H9 (cell line): ENCODE measurements at places on chromosomes 6 and 20.

- DNase-seq, result no peak
Measured at GRCh38 chr20:16445482-16445881, 127.8 kb downstream of the KIF16B start.

- DNase-seq, result peak; percentile 14
Measured at GRCh38 chr6:44737341-44737740, 349.8 kb downstream of the CDC5L start.

DNA sequence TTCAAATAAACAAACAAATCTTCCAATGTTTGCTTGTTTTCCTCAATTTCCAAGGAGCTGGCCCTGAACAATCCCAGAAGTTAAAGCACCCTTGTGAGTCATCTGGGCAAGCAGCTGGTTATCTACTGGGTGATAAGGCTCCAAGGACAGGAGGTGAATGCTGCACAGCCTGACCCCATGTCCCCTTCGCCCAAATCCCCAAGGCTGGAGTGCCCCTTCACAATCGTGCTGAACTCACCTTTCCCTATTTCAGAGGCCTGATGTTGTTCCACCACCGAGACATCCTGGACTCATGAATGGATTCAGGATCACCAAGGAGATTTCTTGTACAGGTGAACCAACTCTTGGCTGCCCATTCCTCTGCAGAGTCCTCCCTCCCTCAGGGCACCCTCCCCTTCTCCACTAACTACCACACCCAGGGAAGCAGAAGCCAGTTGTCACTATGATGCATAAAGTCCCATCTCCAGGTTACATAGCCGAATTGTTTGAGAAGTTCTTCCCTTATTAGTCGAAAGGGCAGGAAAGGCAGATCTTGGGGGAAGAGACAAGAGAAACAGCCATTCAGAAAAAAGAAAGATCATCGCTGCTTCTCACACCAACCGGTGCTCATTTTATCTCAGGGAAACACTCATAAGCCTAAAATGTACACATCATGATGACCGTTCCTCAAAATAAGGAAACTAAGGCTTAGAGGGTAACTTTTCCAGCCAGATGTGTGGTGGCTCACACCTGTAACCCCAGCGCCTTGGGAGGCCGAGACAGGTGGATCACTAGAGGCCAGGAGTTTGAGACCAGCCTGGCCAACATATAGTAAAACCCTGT is 138.8 kb upstream of the RREB1 start:
- DNase-seq, result no peak

DNA sequence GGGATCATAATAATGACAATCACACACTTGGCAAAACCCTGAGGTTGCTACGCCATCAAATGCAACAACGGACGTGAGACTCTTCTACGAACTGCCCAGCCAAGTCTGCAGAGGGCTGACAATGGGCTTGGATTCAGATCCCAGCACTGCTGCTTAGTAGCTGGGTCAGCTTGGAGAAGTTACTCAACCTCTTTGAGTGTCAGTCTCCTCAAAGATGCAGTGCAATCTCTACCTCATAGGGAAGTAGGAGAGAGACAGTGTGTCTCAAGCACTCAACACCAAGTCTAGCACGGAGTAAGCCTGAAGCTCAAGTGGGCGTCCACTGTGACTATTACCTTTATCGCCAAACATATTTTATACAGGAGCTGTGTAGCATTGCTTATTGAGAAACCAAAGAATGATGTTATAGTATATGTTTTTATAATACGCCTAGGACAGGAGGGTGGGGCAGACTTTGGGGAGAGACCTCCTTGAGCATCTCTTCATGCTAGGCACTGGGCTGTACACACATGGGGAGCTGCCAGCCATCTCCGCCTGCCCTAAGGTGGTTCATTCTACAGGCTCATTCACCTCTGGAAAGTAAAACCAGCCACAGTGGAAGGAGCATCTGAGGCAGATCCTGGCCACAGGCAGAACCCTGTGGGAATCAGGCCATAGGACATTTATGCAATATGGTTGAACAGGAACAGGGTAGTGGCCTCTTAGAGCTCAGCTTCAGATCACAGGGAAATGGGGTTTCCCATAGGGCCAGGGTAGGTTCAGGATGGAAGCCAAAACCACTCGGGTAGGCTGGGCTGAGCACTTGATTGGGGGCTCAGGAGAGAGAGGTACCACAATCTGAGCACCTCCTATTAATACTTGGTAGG is 160.2 kb downstream of the MRPL14 start:
- peak; percentile 18 for DNase-seq

DNA sequence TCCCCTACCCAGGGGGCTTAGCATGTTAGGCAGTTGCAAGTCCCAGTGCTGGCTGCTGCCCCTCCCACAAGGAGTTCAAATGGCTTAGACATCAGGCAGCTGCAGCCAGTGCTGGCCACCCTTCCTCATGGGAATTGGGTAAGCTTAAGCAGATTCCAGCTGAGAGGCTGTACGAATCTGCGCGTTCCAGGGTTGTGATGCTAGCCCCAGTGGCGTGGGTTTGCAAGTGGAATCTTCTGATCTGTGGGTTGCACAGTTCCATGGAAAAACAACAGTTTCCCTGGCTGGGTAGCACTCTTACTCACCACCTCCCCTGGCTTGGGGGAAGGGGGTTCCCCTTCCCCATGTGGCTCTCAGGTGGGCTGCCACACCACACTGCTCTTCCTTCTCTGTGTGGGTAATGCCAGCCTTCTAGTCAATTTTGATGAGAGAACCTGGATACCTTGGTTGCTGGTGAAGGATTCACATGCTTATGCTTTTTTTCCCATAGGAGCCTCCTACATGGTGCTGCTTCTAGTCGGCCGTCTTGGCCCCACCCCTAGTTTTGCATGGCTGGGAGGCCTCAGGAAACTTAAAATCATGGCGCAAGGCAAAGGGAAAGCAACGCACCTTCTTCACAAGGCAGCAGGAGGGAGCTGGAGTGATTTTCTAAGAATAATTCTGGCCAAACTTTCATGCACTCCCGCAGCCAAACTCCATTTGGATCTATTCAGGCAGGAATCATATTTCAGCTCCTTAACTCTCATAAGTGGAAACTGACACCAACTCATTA is 13.0 kb downstream of the DYNLT2 start:
- peak; percentile 31 for DNase-seq

GRCh38 chr20:63831646-63831992 is 555 bp upstream of the ZBTB46 start:
- DNase-seq, result peak; percentile 21

GRCh38 chr6:17666646-17667045 is 40.1 kb downstream of the NUP153 start:
- DNase-seq, result no peak

DNA sequence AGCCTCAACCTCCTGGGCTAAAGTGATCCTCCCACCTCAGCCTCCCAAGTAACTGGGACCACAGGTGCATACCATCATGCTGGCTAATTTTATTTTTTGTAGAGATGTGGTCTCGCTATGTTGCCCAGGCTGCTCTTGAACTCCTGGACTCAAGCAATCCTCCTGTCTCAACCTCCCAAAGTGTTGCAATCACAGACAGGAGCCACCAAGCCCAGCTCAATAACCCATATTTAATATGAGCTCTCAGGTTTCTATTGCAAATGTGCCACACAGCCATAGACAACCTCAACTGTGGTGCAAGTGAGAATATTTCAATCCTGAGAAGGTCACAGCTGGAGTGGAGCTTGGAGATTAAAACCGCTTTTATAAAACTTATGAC is 14.4 kb downstream of the JPH2 start:
- no peak for DNase-seq

GRCh38 chr20:50737352-50737751 is 6.0 kb downstream of the PARD6B start:
- peak; percentile 73 for DNase-seq

DNA sequence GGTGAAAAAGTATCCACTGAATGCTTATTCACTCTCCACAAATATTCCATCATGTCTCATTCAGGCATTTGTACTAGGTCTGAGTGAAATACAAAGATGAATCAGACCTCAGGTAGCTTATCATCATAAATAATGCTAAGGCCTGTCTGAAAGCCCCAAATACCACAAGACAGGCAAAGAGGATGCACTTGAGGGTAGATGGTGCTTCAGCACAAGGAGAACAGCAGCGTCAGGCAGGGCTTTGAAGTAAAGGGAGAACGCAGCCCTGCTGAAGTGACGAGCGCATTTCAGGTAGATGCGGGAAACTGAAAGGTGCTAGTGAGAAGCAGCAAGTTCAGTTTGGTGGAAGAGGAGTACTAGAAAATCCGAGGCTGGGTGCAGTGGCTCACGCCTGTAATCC is 38.7 kb downstream of the MAP3K5 start:
- DNase-seq, result no peak

DNA sequence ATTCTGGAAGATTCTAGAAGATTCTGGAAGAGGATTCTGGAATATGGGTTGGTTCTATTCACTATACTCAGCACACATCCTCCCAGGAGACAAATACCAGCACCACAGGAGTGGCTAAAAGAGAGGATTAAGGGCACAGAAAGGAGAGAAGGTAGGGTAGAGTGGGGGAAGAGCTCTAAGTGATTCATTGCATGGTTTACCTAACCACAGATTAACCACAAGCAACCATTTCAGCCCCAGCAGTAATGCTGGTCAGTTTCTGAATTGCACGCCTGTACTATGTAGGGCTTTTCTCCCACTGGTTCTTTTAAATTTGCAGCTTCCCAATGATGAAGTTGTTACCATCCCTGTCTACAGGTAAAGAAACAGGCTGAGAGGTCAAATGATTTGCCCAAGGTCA is 192.7 kb upstream of the PMEPA1 start:
- DNase-seq, result no peak

DNA sequence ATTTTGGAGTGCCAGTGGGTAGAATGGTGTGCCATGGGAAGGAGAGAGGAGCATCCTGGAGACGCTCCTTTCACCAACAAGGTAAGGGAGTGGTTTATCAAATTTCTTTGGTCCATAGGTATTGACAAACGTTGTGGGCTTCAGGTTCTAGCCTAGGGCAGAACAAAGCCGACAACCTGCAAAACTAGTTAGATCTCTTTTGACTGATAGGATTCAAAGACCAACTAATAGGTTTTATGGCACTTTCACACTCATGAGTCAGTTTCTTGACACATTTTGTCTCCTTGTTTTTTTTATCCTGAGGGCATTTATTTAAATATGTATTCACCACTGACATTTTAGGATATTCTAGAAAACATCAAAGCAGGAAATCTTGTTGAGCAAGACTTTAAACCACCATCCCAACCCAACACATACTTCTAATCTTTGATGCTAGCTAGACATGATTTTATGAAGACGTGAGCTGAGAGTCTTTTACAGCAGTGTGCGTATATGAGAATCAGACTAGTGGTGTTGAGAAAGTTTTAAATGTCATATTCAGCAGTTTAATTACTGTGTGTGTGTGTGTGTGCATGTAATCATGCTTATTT is 370.4 kb upstream of the HSF2 start:
- no peak for DNase-seq

DNA sequence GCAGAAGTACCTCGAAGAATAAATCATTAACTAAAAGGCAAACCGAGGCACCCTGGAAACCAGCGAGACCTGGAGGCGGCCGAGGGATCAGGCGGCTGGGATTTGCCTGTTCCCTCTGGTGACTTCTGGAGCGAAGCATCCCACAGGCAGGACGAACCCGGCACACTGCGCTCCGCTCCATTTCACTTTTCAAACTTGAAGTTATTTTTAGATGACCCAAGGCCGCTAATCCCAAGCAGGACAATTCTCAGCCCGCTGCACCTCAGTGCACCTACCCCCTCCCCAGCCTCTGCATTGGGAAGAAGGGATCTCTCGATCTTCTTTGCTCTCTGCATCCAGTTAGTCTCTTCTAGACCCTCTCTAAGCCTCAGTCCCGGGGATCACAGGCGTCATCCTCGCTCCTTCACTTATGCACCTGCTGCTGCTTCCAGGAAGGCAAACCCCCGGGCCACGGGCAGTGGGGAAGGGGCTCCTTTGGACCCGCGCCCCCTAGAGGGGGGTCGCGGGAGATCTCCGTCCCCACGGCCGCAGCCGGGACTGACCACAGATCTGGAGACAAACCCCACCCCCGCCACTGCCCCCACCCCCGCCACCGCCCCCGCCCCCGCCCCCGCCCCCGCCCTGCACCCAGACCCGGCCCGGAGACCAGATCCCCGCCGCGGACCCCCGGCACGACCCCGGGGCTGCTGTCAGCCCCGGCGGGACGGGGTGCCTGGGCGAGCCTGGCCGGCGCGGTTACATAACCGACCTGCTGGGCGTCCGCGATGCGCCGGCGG is 636 bp downstream of the RCAN2 start:
- DNase-seq, result peak; percentile 74

GRCh38 chr6:36851149-36851614 is 11.9 kb upstream of the CPNE5 start:
- peak; percentile 56 for DNase-seq

DNA sequence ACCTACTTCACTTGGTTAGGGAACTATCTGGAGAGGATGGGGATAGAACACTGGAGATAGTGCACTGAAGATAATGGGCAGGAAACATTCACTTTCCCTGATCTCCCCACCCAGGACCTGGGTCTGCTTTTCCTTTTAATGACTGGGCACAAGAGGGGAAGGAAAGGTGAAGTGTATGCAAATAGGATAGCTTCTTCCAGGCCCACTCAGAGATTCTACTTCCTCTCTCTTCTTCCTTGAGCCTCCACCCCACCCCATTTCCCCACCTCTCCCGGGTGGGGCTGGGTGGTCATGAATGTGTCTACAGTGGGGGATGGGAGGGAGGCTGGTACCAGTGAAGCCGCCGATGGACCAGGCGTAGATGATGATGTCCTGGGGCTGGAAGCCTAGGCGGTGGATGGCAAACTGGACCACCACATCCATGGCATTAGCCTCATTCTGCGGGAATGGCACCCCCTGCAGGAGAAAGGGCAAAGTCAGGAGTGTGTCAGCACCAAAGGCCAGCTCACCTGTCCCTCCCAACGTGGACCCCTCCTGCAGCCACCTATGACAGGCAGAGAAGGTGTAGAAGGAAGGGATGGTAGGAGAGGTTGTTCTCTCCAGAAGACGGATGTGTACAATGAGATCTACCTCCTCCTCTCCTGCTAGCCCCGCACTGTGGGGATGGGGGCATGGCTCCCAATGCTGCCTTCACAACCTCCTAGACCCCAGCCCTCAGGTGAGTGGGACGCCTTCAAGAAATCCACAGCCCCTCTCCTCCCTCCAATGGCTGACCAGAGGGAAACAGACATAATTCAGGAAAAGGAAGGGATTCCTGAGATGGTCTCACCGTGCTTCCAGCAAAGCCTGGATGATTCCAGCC is 8.6 kb upstream of the LY6G5C start:
- DNase-seq, result peak; percentile 65

GRCh38 chr6:21332077-21332476 is 261.5 kb upstream of the SOX4 start:
- no peak for DNase-seq

DNA sequence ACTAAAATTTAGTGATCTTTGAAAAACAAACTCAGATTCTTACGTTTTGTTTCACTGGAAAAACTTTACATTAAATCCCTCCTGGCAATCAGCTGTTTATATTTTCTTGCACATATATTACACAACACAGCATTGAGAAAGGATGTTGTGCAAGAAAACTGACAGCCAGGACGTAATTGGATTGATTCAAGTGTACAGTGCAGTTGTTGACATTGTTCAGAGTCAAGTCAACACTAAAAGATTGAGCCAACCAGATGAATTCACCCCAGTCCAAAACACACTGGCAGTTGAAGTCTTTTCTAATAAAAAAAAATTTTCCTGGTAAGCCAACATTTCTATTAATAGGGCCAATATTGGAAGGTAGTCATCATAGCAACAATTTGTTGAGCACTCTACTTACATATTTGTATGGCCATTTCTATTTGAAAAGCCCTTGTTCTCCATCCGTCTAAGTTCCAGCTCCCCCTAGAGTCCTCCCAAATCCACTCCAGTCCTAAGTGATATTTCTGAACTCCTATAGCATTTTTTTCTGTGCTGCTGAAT is 20.9 kb upstream of the VNN1 start:
- no peak for DNase-seq

GRCh38 chr20:62444286-62444685 is 16.9 kb upstream of the RBBP8NL start:
- no peak for DNase-seq
